Activated T-cell treated with anti-CD3 and anti-CD28 coated beads, Interleukin-2, amount 50 U/mL, for 72 hours (primary cell): ENCODE measurements at places on chromosomes 4 and X. TPM values are rescaled to one million over a fixed set of nuclear protein-coding genes. Genes with fewer than 3 reads are reported as not detected.

Gene SPANXA2
- total RNA-seq: not detected

Gene GC
- total RNA-seq: not detected

Gene SYP
- 8.7 TPM for total RNA-seq

GRCh38 chrX:27918799-27919198 is 62.5 kb downstream of the DCAF8L1 start:
- H3K4me3 ChIP-seq: no peak overlapping the region
- no peak for DNase-seq
- H3K27ac ChIP-seq: no peak overlapping the region
- no peaks in the 10 kb centered on the region for H3K36me3 ChIP-seq
- no peaks in the 10 kb centered on the region for H3K27me3 ChIP-seq

- H3K27ac ChIP-seq: no peak overlapping the region
- H3K4me3 ChIP-seq: no peak overlapping the region
- peaks cover 7% of the 10 kb centered on the region for H3K27me3 ChIP-seq
- no peaks in the 10 kb centered on the region for H3K4me1 ChIP-seq
- H3K36me3 ChIP-seq: no peaks in the 10 kb centered on the region
- DNase-seq: no peak
Measured at GRCh38 chr4:18109676-18110075, 88.1 kb upstream of the LCORL start.

DNA sequence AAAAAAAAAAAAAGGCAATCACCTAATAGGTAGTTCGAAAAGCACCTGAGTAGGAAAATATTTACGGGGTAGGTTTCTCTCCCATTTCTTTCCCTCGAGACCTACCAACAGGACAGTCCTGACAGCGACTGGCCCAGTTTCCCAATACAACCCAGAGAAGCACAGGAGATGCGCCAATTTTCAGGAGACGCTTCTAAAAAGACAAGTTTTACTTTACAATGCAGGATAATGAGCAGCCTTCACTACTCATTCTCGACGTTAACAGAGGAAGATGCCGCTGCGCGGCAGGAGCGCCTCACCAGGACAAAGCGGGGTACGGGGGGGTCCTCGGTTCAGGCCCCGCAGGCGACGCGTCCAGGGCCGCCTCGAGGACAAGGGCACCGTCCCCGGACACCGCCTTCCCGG is 708 bp downstream of the BCLAF3 start:
- H3K36me3 ChIP-seq: no peaks in the 10 kb centered on the region
- H3K4me3 ChIP-seq: peak overlapping the region; percentile 89
- peaks cover 8% of the 10 kb centered on the region for H3K27me3 ChIP-seq
- H3K4me1 ChIP-seq: peaks cover 22% of the 10 kb centered on the region

DNA sequence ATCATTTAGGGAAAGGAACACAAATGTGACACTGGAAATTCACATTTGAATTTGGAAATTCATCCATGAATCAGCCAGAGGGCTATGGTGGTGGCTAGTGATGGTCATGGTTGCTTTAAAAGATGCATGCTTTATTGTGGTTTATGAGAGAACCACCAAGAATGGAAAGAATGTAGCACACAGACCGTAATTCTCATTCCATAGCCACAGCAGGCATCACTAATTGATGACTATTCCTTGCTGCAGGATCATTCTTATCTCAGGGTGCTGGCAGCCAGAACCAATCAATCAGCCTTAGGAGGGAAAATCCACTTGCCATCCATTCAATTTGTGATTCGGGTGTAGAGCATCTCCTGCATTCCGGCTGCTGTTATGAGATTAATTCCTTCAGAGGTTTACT is 115.6 kb downstream of the DHRSX start:
- H3K36me3 ChIP-seq: no peaks in the 10 kb centered on the region
- H3K4me1 ChIP-seq: no peaks in the 10 kb centered on the region
- H3K27ac ChIP-seq: no peak overlapping the region
- H3K4me3 ChIP-seq: no peak overlapping the region
- H3K27me3 ChIP-seq: no peaks in the 10 kb centered on the region

DNA sequence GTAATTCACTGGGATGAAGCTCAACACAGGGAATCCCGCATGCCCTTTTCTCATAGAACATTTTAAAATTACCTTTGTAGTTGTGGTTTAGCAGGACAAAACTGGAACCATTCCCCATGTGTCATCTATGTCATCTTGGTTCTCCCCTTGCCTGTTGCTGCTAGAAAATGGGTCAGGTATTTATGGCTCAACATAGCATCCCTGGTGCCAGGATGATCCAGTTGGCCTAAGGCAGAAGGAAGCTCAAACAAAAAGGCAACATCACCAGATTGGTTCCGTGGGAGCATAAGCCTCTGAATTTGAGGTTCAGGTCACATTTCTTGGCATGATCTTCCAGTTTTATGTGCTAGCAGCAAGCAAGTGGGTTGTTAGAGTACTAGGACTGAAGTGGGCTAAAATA is 552.6 kb upstream of the BOD1L1 start:
- H3K36me3 ChIP-seq: no peaks in the 10 kb centered on the region
- H3K27me3 ChIP-seq: no peaks in the 10 kb centered on the region
- no peak for DNase-seq
- peaks cover 21% of the 10 kb centered on the region for H3K4me1 ChIP-seq

GRCh38 chr4:5776510-5776909 is 65.5 kb downstream of the EVC start:
- no peak for DNase-seq
- peaks cover 6% of the 10 kb centered on the region for H3K27me3 ChIP-seq
- H3K27ac ChIP-seq: no peak overlapping the region
- H3K4me3 ChIP-seq: no peak overlapping the region
- no peaks in the 10 kb centered on the region for H3K4me1 ChIP-seq

GRCh38 chrX:132219343-132219768 is at the start of gene RAP2C:
RAP2C (minus strand) TSS chrX:132219447; CDS start chrX:132217268, 2,179 bp downstream.
- DNase-seq: peak; percentile 57
- peak within 1 kb of the TSS; percentile 96 for H3K4me3 ChIP-seq
- peaks cover 6% of the 10 kb centered on the region for H3K36me3 ChIP-seq
- H3K27me3 ChIP-seq: peaks cover 21% of the 10 kb centered on the region
- H3K27ac ChIP-seq: peak within 1 kb of the TSS; percentile 94
- H3K4me1 ChIP-seq: peaks cover 19% of the 10 kb centered on the region

GRCh38 chr4:181971973-181972372 is 271.2 kb upstream of the TENM3 start:
- H3K4me3 ChIP-seq: no peak overlapping the region
- no peaks in the 10 kb centered on the region for H3K27me3 ChIP-seq
- no peaks in the 10 kb centered on the region for H3K36me3 ChIP-seq
- no peak overlapping the region for H3K27ac ChIP-seq

DNA sequence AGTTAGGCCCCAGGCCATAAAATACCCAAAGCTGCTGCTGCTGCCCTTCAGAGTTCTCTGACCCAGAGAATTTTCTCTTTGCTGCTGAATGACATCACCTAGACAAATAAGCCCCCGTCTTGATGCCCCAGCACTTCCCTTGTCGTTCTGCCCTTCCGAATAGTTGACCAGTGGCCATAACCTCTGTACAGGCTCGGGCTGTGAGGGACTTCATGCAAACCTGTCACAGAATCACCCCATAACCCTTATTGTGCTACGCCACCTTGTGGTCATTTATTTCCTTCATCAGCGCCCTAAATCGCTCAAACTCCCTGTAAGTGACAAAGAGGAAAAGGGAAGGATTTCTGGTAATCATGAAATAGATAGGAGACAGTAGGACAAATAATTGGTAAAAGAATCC is 18.8 kb downstream of the SPACA5 start:
- no peak overlapping the region for H3K27ac ChIP-seq
- peaks cover 14% of the 10 kb centered on the region for H3K27me3 ChIP-seq
- H3K4me3 ChIP-seq: no peak overlapping the region
- H3K4me1 ChIP-seq: peaks cover 16% of the 10 kb centered on the region
- H3K36me3 ChIP-seq: peaks cover 2% of the 10 kb centered on the region
- peak; percentile 40 for DNase-seq

DNA sequence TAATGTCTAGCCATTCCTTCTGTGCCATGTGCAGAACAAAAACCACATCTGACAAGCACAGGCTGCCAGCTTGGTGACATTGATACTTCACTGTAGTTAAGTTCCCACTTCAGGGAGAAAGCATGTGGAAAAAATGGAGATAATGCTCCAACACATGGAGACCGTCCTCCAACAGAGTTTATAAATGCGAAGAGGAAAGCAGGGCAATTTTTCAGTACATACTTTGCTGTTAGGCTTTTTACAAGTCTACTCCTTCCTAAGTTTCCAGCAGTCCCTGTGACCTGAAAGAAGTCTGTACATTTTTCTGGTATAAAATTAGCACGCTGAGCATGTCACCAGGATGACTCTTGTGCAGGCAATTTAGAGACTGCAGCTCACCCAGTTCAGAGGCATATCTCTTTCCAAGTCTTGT is 766.9 kb upstream of the IGFBP7 start:
- H3K4me1 ChIP-seq: no peaks in the 10 kb centered on the region
- H3K36me3 ChIP-seq: no peaks in the 10 kb centered on the region
- no peak overlapping the region for H3K27ac ChIP-seq
- no peaks in the 10 kb centered on the region for H3K27me3 ChIP-seq
- H3K4me3 ChIP-seq: no peak overlapping the region

GRCh38 chr4:95522682-95523530 is 25.9 kb downstream of the UNC5C start:
- no peak overlapping the region for H3K27ac ChIP-seq
- no peak overlapping the region for H3K4me3 ChIP-seq
- H3K4me1 ChIP-seq: no peaks in the 10 kb centered on the region
- no peak for DNase-seq

GRCh38 chr4:146245246-146245645 is 30.9 kb downstream of the REELD1 start:
- no peak overlapping the region for H3K27ac ChIP-seq
- H3K4me1 ChIP-seq: peaks cover 52% of the 10 kb centered on the region
- H3K36me3 ChIP-seq: no peaks in the 10 kb centered on the region
- no peaks in the 10 kb centered on the region for H3K27me3 ChIP-seq
- no peak overlapping the region for H3K4me3 ChIP-seq
- DNase-seq: no peak

DNA sequence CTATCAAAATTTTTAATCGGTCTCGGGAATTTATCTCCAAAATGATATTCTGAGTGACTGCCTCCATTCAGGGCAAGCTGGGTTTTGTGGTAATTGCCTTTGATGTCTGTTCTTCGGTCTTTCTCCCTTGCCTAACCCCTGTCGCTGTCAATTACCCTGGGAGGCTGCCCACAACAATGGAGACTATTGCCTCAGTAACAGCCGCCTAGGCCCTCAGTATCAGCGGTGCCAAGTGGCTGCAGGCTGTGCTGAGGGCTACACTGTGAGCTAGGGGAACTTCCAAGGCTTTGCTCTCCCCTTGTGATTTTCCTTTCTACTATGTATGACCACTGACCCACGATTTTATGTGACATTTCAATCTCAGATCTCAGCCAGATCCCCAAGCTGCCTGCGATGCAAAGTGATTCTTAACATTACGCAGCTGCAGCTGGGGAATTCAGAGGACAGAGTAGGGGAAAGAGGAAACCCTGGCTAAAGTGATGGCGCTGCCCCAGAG is 36.3 kb upstream of the REST start:
- DNase-seq: no peak
- H3K27ac ChIP-seq: no peak overlapping the region
- H3K4me1 ChIP-seq: peaks cover 6% of the 10 kb centered on the region
- no peak overlapping the region for H3K4me3 ChIP-seq
- H3K27me3 ChIP-seq: no peaks in the 10 kb centered on the region
